ENCODE measurements at places on chromosomes 12 and 14. TPM values are rescaled to one million over a fixed set of nuclear protein-coding genes. Genes with fewer than 3 reads are reported as not detected.

Gene CDC42BPB
- 50.8 TPM for polyA plus RNA-seq

Gene HOXC10
- polyA plus RNA-seq: 0.09 TPM

DNA sequence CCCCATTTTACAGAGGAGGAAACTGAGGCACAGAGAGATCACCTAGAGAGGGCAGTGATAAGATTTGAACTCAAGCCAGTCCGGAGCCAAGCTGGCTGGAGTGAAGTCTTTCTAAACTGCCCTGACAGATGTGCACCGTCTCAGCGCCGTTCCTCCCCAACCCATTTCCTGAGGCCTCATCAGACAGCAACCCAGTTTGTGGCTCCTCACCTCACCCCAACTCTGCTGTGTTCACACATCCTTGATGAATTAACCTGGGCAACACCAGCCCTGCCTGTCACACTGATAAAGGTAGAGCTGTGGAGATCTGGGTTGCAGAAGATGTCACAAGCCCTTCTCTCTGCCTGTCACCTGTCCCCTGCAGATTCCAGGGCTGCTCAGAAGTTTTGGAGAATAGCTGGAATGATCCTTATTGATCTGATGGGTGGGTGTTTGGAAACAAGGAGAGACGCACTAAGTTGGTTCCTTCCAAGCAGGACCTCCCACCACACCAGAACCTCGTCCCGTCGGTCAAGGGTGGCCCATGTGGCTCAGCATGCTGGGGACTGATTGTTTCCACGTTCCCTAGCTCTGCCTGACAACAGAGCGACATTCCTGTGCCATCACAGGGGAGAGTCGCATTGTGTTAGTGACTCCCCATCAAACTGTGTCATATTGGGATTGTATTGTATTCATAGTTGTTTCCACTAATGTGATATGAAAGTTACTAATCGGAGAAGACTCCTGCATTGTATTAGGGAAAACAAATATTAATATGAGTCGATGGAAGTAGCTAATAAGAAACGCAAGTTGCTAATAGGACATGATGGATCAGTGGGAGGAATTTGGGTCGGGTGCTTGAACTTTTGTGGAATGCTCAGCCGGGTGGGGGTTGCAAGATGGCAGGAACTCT is 200.6 kb downstream of the PHETA1 start:
- no peak for DNase-seq

DNA sequence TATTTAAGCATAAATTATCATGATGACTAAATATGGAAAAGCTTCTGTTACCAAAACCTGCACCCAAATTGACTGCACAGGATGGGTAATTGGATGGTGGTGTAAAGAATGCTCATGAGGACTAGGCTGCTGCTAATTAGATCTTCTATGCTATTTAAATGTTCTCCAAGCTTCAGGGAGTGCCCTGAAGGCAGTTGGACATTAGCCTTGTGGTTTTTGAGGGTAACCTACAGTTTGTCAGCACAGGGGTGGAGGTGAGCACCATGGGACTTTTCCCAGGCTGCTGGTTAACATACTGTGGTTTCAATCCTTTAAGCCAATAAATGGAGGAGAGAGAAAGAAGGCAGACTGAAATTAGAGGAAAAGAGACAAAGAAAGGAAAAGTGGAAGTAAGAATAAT is 145.0 kb downstream of the WIF1 start:
- no peak for DNase-seq
